CD4-positive, alpha-beta T cell treated with Interferon alpha-2 for 1 hour (primary cell): ENCODE measurements at places on chromosomes 2 and 18.
A peak's percentile ranks its signal among the peaks of the same experiment; 100 is the strongest.

DNA sequence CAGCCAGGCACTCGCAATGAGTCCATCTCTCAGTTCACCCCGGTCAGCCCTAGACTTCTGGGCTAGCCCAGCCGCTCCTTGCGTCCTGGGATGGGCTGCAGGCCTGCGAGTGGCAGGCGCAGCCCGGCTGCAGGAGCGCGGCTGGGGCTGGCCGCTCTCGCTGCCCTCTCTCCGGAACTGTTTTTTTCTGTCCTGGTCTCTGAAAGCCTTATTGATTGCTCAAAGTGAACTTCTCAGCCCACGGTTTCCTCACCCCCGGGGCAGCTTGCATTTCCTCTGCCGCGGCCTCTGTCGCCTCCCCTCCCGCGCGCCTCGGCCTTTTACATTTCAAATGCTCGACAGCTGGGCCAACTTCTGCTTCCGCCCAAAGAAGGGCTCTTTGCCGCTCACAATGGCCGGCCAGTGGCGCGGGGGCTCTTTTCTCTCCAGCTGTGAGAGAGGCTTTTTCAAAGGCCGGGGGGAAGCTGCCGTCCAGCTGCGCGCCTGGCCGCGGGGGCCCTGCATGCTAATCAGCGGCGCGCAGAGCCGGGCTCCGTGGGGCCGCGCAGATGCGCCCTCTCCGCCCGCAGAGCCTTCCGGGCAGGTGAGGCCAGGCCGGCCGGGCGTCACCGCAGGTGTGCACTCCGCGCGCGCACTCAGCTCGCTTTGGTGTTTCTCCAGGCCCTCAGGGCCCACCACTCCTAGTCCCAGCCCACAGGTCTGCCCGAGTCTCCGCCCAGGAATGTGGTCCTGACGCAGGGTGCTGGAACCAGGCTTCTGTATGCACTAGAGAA lies 513.8 kb downstream of the RNF144A start:
- peak; percentile 38 for DNase-seq

DNA sequence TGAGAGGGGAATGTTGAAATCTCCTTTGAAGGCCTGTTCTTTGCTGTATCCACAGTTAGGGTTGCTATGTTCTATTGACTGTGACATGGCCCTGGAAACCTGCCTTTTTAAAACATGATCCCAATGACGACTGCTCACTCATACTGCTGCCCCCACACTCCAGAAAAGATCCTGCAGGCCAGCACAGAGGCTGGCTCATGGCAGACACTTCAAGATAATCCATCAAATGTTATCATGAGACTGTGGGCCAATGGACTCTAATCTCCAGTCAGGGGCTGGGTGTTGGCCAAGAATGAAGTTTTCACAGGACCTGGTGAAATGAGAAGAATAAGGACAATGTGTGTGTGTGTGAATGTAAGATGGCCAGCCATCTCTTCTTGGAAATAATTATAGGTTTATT lies 59.0 kb upstream of the THOC1 start:
- DNase-seq: no peak

GRCh38 chr2:8882094-8882493 lies 44.7 kb upstream of the KIDINS220 start:
- no peak for DNase-seq

GRCh38 chr2:70923378-70924015 lies 12.2 kb upstream of the ATP6V1B1 start:
- DNase-seq: no peak

GRCh38 chr18:79139206-79139605 lies 70.0 kb downstream of the ATP9B start:
- peak; percentile 37 for DNase-seq

DNA sequence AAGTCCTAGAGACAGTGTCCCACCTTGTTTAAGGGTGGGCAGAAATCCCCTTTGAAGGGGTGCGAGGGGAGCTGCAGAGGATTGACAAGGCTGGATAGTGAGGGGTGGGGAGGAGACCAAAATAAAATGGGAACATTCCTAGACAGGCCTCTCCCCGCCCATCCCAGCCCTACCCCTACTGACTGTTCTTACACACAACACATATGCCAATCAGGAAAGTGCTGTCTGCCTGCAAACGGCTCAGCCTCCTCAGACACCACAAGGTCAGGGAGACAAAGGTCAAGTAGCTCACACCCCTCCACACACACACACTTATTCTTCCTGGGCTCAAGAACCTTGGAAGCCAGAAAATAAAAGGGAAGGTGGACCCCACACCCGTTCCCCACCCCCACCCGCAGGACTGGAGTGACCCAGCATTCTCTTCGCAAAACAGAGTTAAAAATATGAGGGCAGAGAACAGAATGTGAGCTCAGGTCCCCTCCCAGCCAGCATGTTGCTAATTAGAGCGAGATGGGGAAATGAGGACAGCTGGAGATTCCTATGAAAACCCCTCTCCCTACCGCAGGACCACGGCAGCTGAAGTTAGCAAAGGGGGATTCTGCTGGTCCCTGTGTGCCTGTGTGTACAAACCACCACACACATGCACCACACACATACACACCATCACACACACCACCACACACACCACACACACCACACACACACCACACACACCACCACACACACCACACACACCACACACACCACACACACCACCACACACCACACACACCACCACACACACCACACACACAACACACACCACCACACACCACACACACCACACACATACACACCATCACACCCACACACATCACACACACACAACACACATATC lies 197.8 kb downstream of the TNS1 start:
- no peak for DNase-seq

- DNase-seq: no peak
Observed at GRCh38 chr2:180507028-180507427, 473.4 kb upstream of the UBE2E3 start.

DNA sequence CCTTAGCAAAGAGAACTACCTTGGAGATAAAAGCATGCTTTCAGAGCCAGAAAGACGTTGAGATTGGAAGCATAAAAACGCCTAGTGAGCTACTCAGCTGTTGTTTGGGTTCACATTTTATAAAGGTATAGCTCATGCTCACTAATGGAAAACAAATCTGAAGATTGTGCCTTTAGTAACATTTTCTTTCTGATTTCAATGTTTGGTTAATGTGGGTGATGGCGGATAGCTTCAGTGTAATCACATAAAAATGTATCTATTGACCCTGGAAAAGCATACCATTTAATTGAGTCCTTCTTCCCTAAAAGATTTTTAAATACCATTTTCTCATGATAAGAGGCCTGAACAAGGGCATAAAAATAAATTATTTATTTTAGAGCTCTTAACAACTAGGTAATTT lies 73.4 kb downstream of the DTNA start:
- no peak for DNase-seq

DNA sequence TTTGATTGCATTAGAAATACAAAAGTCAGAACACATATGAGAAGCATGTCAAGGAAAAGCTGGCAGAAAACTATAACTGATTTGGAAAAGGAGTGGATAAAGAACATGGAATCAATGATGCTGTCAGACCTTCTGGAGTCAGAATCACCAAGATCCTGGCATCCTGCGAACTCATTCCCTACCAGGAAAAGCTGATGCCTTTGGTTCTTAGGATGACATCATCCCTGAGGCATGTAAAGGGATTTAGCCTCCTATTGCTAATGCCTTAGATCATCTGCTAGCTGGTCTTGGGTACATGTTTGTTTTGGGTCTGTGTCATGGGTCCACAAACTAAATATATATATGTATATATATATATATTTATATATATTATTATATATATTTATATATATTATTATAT lies 680.7 kb downstream of the EPHA4 start:
- no peak for DNase-seq

DNA sequence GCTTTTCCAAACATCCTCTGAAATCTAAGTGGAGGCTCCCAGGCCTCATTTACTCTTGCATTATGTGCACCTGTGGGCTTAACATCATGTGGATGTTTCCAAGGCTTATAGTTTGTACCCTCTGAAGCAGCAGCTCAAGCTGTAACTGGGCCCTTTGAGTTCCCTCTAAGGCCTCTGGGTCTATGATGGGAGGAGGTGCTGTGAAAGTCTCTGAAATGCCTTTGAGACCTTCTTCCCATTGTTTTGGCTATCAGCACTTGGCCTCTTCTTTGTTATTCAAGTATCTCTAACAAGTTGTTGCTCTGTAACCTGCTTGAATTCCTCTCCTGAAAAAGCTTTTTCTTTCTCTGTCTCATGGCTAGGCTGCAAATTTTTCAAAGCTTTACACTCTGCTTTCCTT lies 58.1 kb upstream of the MYT1L start:
- DNase-seq: no peak

DNA sequence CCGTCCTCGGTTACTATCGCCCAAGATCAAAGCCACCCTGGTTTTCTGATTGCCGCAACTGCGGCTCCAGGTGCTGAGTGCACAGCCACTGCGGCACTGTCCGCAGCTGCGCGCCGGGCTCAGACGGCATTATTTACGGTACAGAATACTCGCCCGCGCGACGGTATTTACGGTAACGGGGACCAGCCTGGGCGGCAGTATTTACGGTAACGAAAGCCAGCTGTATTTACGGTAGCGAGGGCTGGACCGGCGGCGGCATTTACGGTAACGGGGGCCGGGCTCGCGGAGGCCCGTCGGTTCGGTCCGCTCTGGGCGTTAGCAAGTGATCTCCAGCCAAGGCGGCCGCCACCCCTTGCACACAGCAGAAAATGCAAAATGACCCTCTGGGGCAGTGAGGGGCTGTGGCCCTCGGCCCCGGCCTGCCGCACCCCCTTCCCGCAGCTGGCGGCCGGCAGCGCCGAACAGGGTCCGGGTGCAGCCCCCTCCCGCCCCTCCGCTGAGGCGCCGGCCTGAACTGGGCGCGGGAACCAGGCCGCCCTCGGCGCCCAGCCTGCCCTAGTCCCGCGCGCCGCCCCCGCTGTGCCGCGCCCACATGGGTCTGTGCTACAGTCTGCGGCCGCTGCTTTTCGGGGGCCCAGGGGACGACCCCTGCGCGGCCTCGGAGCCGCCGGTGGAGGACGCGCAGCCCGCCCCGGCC lies at the start of gene GNAL:
TSS of gene GNAL (plus strand) at position 293 of the 697 bp plus-strand sequence. CDS start at position 593, 300 bp downstream.
- peak; percentile 51 for DNase-seq

DNA sequence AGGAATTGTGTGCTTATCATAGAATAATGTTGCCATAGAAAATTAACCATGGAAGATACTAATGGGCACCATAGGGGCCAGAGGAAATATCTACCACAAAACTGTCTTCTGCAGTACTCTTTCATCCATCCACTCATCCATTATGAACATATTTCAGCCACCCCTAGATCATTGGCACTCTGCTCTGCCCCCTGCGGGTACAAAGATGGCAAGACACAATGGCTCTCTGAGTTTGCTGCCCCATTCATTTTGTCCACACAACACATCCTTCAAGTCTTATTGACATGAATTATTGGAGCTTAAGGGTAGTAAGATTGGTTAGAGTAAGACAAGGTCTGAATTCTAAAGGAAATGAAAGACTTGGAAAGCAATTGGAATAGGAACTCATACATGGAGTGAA lies 1224.7 kb upstream of the CELF4 start:
- no peak for DNase-seq

GRCh38 chr2:169741-170140 lies 94.1 kb downstream of the SH3YL1 start:
- DNase-seq: no peak

- no peak for DNase-seq
Observed at GRCh38 chr2:70328921-70329561, 27.2 kb upstream of the FAM136A start.

DNA sequence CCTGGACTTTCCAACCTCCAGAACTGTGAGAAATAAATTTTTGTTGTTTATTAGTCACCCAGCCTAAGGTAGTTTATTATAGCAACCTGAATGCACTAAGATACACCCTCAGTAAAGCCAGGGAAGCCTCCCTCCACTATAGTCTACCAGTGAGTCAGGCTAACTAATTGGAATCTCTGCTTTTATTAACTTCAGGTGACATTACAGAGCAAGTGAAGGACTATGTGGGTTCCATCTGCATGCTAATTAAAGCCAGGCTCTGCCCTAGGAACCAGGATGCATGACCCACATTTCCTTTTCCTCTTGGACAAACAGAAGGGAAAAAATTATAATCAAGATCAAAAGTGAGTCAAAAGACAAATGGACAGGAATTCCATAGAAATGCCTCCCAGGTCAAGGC lies 56.1 kb downstream of the ZC3H8 start:
- DNase-seq: no peak

DNA sequence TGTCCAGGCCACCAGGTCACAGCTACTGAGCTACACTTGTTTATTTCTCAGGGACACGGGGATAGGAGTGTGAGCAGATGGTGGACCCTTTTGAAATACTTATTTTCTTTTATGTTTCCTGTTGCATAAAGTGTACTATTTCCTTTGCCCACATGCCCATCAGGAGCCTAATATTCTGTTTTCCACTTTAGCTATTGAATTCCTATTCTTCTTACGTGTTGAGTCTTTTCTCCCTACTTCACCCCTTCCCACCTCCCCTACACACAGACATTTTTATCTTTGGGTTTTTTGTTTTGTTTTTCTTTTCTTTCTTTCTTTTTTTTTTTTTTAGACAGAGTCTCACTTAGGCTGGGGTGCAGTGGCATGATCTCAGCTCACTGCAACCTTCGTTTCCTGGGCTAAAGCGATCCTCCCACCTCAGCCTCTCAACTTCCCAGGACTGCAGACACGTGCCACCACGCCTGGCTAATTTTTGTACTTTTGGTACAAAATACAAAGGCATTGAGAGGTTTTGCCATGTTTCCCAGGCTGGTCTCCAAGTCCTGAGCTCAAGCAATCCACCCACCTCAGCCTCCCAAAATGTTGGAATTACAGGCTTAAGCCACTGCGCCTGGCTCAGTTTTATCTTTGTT lies 5.2 kb upstream of the GPR55 start:
- DNase-seq: no peak

DNA sequence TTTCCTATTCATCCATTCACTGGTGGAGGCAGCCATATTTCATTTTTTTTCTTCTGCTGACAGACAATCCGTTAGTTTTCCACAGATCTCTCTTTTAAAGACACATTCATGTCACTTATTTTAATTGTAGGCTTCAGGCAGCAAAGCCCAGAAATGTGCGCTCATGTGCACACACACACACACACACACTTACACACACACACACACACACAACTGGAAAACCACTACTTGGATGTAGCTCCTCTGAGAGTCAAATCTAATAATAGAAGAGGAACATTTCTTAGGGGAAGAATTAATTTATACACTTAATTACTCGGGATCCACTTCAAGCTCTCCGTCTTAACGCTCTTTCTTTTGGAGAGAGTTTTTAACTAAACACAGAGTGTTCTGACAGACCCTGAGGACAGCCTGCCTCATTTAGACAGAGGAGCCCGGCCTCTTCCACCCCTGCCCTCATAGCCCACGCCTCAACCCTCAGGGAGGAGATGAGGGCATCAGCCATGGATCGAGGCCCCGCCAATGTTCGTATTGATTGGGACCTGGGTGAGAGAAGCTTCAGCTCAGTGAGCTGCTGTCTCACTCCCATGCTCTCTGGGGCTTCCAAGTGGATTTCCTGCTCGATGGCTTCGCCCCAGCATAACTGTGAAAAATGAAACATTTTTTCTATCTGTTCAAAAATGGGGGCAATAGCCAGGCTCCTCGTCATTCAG lies 261.4 kb upstream of the SKOR2 start:
- no peak for DNase-seq

DNA sequence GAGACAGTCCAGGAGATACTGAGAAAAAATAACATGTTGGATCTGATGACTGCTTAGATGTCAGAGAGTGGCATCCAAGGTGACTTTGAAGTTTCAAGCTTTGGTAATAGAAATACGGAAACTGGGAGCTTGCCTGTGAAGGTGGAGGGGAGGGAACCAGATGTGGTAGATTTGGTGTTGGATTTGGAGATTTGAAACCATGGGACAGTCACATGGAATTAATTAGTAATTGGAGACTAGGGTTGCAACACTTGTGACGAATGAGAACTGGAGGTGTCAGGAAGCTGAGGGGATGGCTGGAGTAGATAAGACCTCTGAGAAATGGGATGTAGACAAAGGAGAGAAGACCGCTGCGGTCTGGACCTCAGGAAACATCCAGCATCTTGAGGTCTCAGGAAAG lies 46.7 kb downstream of the RPL37A start:
- DNase-seq: no peak
